ENCODE measurements at places on chromosomes 5 and 9. TPM values are rescaled to one million over a fixed set of nuclear protein-coding genes. Genes with fewer than 3 reads are reported as not detected.

The IFNA13 gene
- polyA plus RNA-seq, result not detected

The BTNL3 gene
- polyA plus RNA-seq, result 0.11 TPM

The NR2F1-AS1 gene
- polyA plus RNA-seq, result 57.6 TPM

The SEMA4D gene
- 40.7 TPM for polyA plus RNA-seq

The TLE1 gene
- 64.8 TPM for polyA plus RNA-seq

The F12 gene
- 4.6 TPM for polyA plus RNA-seq

The PAPPA gene
- 4.0 TPM for polyA plus RNA-seq

The PCDHB6 gene
- 2.2 TPM for polyA plus RNA-seq

The CSF2 gene
- polyA plus RNA-seq, result not detected

The CMYA5 gene
- 14.0 TPM for polyA plus RNA-seq

The CAPSL gene
- polyA plus RNA-seq, result 5.3 TPM

The GLDC gene
- polyA plus RNA-seq, result 24.1 TPM

The NR2F1 gene
- polyA plus RNA-seq, result 216 TPM

The ALG2 gene
- 49.2 TPM for polyA plus RNA-seq

The ASPN gene
- 15.1 TPM for polyA plus RNA-seq

The SPATA24 gene
- 13.3 TPM for polyA plus RNA-seq

The IL13 gene
- not detected for polyA plus RNA-seq

The CDC14B gene
- 27.8 TPM for polyA plus RNA-seq

The C5orf58 gene
- polyA plus RNA-seq, result not detected

The C1QTNF2 gene
- polyA plus RNA-seq, result 1.2 TPM

All from right renal cortex interstitium (tissue), 3 donors.